ENCODE measurements at places on chromosomes 1 and 21. TPM values are rescaled to one million over a fixed set of nuclear protein-coding genes. Genes with fewer than 3 reads are reported as not detected.

DNA sequence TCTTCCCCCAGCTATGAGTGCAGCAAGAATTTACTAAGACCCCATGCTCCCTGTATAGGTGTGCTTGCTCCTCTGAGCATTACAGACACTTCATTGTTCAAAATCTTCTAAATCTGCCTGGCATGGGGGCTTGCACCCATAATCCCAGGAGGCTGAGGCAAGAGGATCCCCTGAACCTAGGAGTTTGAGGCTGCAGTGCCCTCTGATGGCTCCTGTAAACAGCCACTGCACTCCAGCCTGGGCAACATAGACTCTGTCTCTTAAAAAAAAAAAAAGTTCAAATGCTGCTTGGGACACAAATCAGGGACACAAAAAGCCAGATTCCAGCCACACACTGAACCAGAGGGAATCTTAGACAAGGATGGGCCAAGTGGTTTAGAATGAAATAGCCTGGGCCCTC lies 3.4 kb upstream of the ACOT7 start:
- DNase-seq, result no peak

- DNase-seq, result no peak
Observed at GRCh38 chr1:24707687-24708086, 37.6 kb upstream of the CLIC4 start.

GRCh38 chr1:65527190-65527589 lies 106.7 kb downstream of the LEPR start:
- DNase-seq, result no peak

DNA sequence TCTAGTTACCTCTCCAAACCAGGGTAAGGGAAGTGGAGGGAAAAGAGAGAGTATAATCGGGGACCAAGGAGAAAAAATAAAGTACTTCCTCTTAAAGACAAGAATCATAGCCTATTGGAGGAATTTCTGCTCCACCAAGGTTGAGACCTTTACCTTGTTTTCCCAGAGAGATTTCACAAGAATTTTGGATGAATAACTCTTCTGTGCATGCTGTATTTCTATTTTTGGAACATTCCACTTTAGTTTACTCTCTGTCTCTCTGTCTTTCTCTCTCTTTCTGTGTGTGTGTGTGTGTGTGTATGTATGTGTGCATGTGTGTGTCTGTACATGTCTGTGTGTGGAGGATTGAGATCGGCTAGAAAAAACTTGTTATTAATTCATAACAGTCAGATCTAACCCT lies 318.4 kb upstream of the RGS18 start:
- DNase-seq, result no peak

DNA sequence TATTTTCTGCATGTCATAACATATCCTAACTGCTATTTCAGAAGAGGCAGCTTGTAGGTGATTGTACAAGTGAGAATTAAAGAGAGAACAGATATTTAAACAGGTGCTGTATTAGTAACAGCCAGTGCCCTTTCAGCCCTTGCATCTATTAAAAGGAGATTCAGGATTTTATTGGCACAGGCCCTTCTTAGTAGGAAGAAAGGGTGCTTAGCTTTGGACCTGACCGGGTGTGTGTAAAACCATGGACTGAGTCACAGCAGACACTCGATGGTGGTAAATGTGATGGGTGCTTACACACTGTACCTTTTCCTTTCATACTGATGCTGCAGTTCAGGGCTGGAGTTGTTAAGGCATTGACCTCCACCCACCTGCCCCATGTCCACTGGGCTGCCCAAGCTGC lies 12.7 kb upstream of the CD101 start:
- DNase-seq, result no peak

- no peak for DNase-seq
Observed at GRCh38 chr1:1299686-1300351, 7.9 kb downstream of the ACAP3 start.

- no peak for DNase-seq
Observed at GRCh38 chr1:87194271-87194774, 134.4 kb upstream of the LMO4 start.

DNA sequence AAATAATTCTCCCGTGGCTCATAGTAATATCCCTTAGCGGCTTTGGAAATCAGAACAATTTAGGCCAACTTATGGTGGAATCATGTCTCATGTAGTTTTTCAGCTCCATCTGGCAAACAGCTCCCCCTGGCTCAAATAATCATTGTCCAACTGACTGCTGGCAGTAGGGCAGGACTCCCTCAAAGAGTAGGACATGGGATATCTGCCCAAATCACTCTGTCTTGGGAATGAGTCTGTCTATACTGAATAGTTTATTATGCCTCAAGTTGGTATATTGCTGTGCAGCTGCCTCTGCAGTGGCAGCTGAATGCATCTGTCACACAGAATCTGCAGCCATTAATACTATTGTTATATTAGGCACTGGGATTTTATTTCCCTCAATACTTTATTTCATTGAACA lies 255.7 kb downstream of the COL11A1 start:
- DNase-seq, result no peak

The OR14K1 gene
- total RNA-seq, result not detected

The UTP25 gene
- total RNA-seq, result 8.3 TPM

The CD1B gene
- not detected for total RNA-seq

The CLDN17 gene
- not detected for total RNA-seq

The S100A11 gene
- 258 TPM for total RNA-seq

The GBP7 gene
- 0.63 TPM for total RNA-seq
